RPMI7951 (cell line): ENCODE measurements at places on chromosomes 5 and 9. TPM values are rescaled to one million over a fixed set of nuclear protein-coding genes. Genes with fewer than 3 reads are reported as not detected.

- peak; percentile 69 for DNase-seq
Measured at GRCh38 chr5:59745415-59745863, 148.1 kb downstream of the PDE4D start.

DNA sequence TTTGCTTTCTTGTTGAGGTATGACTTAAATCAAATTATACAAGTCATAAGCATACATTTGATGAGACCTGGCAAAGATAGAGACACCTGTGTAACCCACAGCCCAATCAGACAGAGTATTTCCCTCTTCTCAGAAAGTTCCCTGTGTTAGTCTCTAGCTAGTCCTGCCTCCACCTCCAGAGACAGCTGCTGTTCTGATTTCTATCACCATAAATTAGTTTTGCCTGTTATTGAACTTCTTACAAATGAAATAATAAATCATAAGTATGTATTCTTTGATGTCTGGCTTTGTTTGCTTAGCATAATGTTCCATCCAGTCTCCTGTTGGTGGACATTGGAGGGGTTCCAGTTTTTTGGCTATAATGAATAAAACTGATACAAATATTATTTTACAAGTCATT lies 194.5 kb downstream of the ICE1 start:
- no peak for DNase-seq

GRCh38 chr9:109320331-109320741 lies 523 bp downstream of the EPB41L4B start:
- DNase-seq, result no peak

DNA sequence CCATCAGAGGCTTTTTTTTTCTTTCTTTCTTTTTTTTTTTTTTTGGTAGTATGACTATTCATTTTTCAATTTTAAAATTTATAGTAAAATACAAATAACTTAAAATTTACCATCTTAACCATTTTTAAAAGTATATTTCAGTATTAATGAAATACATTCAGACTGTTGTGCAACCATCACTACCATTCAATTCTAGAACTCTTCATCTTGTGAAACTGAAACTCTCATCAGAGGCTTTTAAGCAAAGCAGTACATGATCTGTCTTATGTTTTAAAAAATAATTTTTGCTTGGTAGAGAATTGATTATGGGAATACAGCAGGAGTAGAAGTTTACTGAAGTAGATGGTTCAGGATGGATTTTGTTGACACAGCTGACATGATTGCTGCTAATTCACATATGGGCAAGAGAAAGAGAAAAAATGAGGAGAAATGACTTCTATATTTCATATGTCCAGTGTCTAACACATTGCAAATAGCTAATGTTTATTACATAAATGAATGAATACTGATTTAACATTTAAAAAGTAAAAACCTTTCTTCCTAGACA lies 13.4 kb downstream of the ELOVL7 start:
- no peak for DNase-seq

DNA sequence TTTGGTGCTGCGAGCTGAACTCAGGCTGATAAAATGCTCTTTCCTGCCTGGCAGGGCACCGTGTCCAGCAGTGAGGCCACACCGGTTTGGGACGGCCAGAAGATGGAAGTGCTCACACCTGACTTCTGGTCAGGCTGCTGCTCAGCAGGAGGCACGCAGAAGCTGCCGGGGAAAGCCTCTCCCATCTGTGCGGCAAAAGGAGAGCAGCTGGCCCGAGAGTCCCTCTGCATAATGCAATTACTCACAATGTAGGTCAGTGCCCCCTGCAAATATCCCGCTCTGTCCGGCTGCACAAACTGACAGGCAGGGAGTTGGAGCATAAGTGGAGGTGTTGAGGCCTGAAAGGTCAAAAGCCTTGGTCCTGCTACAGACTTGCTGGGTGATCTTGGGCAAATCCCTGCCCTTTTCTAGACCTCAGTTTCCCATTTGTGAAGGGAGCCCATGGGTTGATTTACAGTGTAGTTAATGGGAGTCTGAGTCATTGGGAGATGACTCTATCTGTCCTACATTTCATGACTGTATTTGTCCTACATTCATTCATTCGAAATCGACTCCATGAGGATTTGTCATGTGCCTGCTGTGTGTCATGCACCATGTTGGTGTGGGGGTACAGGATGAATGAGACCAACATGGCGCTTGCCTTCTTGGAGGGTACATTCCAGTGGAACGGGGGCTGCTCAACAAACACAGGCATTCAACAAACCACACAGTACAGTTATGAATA lies 61.8 kb upstream of the TBC1D2 start:
- DNase-seq, result peak; percentile 54

GRCh38 chr9:71355884-71356283 lies 234.5 kb upstream of the TRPM3 start:
- DNase-seq, result no peak

- no peak for DNase-seq
Measured at GRCh38 chr5:1750469-1750868, 49.2 kb downstream of the MRPL36 start.

DNA sequence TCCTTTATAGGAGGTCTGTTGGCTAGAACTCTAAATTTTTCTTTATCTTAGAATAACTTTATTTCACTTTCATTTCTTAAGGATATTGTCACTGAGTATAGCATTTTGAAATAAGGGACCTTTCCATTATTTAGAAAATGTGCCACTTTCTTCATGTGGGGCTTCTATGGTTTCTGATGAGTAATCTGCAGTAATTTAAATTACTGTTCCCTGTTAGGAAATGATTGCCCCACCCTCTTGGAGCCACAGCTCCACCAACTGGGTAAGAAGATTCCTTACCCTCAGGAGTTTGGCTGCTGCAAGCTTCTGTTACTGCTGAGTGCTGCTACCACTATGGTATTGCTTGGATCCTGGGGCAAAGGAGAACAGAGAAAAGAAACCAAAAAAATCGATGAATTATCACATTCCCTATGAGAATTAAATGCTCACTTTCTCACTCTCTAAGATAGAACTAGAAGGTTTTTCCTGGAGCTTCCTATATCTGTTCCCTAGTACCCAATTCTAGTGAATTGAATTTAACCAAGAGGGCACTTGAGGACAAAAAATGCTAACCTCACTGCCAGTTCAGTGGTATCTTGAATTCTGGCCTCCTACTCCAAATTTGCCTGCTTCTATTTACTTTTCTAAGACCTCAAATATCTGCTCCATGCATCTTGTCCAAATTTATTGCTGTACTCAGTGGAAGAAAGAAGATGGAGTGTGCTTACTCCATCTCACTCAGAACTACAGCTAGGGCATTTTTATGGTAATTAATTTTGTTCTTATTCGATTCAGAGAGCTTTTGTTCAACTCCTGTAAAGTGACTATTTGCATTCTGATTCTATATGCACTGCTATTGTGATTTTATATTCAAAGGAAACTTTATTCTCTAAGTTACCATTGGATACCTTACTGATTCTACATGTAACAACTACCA lies 2111.3 kb downstream of the MAT2B start:
- DNase-seq, result no peak

GRCh38 chr5:166441-167372 lies 24.6 kb upstream of the LRRC14B start:
- no peak for DNase-seq

GRCh38 chr5:42579320-42579719 lies 156.1 kb downstream of the GHR start:
- no peak for DNase-seq

- no peak for DNase-seq
Measured at GRCh38 chr5:122165559-122166078, 36.3 kb downstream of the ZNF474 start.

GRCh38 chr5:88203981-88204750 lies 64.5 kb downstream of the TMEM161B start:
- DNase-seq, result no peak

GRCh38 chr9:21153336-21154017 lies 11.8 kb upstream of the IFNW1 start:
- DNase-seq, result peak; percentile 28

DNA sequence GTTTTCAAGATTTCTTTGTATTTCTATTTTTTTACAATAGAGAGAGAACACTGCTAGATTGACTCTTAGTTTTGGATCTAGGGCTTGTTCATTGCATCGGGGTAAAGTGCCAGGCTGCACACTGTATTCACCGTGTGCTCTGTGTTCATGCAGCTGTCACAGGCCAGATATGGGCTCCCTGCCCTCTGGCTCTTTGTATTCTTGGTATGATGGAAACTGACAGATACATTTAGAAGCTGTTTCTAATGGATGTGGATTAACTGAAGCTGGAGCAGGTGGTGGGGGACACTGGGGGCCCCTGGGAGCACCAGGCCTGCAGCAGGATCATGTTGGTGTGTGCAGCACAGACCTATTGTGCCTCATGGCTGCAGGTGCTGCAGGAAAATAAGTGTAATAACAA lies 28.0 kb downstream of the SLC36A1 start:
- no peak for DNase-seq

GRCh38 chr9:38010918-38011704 lies 57.9 kb downstream of the SHB start:
- no peak for DNase-seq

GRCh38 chr5:142568283-142568995 lies 117.5 kb downstream of the FGF1 start:
- no peak for DNase-seq

DNA sequence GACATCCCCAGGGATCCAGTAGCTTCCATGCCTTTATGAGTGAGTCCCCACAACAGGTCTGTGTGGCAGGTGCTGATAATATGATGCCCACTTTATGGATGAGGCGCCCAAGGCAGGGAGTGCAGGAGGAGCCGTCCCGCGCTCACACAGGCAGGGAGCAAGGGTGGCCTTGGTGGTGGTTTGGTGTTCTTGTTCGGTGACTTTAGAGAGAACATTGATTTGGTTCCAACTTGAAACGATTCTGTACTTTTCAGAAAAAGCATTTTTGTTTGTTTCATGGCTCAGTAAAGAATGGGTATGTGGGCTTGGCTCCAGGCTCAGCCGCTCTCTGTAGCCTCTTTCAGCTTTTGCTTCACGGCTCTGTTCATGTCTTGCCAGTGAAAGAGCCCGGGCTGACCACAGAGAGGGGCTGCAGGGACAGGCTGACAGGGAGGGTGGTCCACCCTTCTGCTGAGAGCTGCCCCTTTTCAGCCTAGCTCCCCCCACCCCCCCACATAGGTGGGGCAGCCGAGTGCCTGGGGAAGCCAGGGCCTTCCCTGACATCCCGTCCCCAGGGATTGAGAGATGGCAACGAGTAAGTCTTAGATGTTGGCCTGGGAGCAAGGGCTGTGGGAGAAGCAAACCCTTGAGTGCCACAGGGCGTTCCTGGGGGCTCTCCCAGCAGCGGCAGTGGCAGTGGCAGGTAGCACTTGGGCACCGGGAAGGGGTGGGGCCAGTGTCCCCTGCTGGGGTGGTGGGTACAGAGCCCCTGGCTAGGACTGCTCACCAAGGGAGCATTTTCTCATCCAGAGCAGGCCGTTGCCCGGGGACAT lies 28.0 kb downstream of the NCS1 start:
- no peak for DNase-seq

DNA sequence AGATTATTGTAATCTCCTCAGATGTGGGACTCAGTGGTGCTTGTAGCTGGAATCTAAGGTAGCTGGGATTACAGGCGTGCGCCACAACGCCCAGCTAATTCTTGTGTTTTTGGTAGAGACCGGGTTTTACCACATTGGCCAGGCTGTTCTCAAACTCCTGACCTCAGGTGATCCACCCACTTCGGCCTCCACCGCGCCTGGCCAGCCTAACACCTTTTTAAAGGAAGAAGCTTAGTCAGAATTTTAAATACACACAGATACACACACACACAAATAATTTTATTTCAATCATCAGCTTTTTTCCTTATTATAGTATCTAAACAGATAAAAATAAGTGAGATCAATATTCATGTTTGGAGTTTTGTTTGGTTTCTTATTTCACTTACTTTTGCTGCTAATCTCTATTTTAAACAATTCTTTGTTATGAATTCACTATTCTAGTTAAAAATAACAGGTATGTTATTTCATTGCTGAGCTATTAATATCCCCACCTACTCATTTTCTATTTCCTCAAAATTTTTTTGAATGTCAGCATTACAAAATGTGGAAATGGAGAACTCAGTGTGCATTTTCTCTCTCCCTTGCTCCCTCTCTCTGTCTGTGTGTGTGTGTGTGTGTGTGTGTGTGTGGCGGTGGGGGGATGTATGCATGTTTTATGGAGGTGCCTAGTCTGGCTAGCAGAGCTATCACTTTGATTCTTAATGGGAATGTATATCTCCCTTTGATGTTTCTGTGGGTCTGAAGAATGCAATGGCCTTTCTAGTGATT lies 960.6 kb upstream of the DMAC1 start:
- DNase-seq, result no peak

DNA sequence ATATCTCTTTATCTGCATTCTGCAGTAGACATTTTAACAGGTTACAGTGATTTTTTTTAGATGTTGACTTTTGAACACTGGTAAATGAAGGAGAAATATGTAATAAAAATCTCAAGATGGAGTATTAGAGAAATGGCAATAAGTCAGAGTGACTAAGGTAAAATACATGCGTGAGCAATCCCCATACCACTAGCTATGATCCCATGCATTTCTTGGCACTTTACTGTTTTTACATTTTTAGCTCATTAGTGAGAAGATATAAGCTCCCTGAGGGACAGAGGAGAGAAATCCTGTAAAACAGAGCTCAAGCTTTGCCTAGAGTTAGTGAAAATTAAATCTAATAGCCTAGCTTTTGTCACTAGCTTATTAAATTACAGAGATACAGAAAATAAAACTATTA lies 181.9 kb upstream of the TRPM3 start:
- DNase-seq, result no peak

DNA sequence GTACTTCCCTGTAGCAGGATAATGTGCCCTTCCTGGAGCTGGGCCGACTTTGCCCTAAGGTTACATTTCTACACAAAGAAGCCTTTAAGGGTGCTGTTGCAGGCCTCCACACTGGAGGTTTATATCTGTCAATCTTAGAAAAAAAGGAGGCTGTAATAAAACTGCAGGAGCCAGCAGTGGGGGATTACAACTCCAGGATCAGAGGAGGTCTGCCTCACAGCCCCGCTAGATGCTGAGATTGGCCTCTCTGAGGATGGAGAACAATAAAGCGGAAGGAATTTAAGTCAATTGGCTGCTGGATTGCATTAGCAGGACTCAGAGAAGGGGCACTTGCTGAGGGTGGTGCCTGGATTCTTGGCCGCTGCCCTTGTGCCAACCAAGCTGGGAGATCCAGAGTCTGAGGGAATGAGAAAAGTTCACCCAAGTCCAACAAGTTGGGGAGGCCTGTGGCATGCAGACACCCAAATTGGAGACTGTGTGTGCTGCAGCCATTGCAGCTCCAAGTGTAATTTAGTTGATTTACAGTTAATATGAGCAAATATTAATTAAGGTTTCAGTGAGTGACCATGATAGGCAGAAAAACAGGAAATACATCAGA lies 99.0 kb upstream of the SSBP2 start:
- no peak for DNase-seq

Gene SV2C
- under 0.01 TPM in 1 of 2 replicates, not detected in the other for total RNA-seq

Gene EXD3
- total RNA-seq, result 0.24 and 1.3 TPM in 2 replicates

Gene HSPB3
- 3.1 and 3.4 TPM in 2 replicates for total RNA-seq

Gene GARIN3
- not detected in 2 replicates for total RNA-seq

Gene CD180
- total RNA-seq, result under 0.01 TPM in 1 of 2 replicates, not detected in the other

Gene ORM1
- not detected in 2 replicates for total RNA-seq

Gene LSM11
- total RNA-seq, result 2.3 and 2.4 TPM in 2 replicates

Gene CDC20B
- not detected in 2 replicates for total RNA-seq

Gene LOX
- total RNA-seq, result 28.4 and 32.2 TPM in 2 replicates

Gene NDST1
- 18.5 and 21.3 TPM in 2 replicates for total RNA-seq

Gene SLC9A3
- total RNA-seq, result 0.84 and 0.88 TPM in 2 replicates

Gene CFAP77
- 0.29 TPM in 1 of 2 replicates, not detected in the other for total RNA-seq

Gene PFN3
- not detected in 2 replicates for total RNA-seq
